ENCODE measurements at places on chromosomes 2 and 18.

- no peak for DNase-seq
Observed at GRCh38 chr2:240182001-240182400, 41.5 kb upstream of the OTOS start.

GRCh38 chr18:34077599-34077998 is 147.1 kb downstream of the NOL4 start:
- DNase-seq, result no peak

DNA sequence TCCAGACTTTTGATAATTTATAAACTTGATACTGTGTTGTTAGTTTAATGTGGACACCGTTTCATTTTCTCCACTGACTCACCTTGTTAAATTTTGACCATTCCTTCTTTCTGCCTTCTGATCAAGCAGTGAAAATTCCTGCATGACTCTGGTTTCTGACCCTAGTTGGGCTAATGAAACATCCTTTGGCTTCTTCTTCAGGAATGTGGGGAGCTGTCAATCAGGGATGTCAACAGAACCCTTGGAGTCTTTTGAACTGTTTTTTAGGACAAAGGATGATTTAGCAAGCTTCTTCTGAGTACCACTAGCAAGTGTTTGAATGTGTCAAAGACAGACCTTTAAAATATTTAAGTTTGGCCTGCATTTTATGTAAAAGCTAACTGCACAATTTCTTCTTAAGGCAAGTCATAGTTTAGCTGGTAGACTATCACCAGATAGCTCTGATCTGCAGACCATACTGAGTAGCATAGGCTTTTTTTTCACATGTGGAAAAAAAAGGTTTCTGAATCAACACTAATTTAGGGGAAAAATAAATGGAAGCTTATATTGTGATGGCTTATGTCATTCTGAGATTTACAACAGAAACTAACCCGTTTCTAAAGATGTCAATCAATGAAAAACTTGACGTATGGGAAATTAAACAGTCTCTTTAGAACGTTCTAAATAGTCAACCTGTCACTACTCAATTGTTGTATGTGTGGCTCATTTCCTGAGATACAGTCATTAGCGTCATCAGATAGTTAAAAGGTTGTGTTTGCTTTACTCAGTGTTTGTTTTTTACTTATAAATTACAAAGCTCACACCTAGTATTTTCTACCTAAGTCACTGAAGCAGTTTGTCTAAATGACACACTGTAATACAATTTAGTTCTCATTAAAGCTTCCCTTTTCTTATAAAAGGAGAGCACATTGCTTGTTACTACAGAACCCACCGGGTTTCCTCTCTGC is 311.4 kb downstream of the PTPRM start:
- no peak for DNase-seq

- DNase-seq, result no peak
Observed at GRCh38 chr2:73238976-73239375, 4.9 kb downstream of the CCT7 start.

GRCh38 chr2:608711-609110 is 68.5 kb downstream of the TMEM18 start:
- DNase-seq, result no peak

GRCh38 chr18:26803643-26804042 is 61.9 kb downstream of the AQP4 start:
- DNase-seq, result no peak

DNA sequence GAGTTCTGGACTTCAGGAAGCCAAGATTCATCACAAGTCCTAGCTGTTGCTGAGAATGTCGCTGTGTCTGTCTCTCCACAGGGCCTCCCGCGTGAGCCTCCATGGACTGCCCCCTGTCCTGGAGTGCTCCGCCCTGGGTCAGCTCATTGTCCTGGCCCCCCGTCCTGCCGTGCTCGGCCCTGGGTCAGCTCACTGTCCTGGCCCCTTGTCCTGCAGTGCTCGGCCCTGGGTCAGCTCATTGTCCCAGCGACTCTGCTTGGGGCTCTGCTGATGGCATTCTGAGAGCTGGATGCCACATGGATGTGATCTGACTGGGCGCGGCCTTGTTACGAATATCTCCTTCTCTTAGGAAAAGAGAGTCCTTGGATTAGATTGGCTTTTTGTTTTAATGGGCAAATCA is 78.5 kb downstream of the EIPR1 start:
- no peak for DNase-seq

DNA sequence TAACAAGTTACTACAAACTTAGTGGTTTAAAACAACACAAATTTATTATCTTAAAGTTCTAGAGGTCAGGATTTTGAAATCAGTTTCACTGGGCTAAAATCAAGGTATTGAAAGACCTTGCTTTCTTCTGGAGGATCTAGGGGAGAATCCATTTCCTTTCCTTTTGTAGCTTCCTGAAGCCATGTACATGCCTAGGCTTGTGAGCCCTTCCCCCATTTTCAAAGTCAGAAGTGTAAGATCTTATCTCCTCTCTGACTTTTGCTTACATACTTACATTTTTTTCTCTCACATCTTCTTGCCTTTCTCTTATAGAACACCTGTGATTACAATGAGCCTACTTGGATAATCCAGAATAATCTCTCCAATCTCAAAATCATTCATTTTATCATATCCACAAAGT is 78.7 kb upstream of the MBOAT2 start:
- DNase-seq, result no peak

- no peak for DNase-seq
Observed at GRCh38 chr18:35732636-35733035, 151.1 kb downstream of the GALNT1 start.

- DNase-seq, result no peak
Observed at GRCh38 chr2:10400568-10400977, 47.6 kb downstream of the ODC1 start.

DNA sequence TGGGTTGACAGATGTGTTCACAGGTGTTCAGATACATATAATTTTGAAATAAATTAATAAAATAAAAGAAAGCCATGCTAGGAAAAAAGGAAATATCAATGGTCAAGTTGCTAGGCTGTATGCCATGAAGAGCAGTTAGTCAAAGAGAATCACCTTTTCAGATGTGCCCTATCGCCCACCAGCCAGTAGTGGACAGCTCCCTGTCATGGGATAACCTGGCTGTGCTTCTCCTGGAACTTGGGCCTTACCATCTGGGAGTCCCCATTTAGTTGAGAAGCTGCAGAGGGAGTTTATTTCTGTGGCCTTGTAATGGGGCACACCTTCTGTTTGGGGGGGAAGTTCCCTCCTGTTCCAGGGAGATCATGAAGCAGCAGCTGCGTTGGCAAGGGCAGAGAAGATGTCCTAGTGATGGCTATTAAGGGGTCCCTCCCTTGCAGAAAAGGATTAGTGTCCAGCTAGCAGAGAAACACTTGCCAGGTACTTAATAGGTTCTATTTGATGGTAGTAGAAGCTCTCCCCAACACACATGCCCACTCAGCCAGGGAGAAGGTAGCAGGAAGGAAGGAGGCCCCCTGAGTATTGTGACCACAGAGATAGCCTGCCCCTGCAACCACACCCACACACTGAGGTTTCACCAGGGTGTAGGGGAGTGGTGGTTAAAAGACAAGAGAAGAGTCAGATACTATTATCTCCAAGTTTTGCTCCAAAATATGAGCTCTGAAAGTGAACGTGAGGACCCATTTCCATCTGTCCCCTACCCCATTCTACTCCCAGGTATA is 117.7 kb downstream of the B3GNT2 start:
- DNase-seq, result no peak

DNA sequence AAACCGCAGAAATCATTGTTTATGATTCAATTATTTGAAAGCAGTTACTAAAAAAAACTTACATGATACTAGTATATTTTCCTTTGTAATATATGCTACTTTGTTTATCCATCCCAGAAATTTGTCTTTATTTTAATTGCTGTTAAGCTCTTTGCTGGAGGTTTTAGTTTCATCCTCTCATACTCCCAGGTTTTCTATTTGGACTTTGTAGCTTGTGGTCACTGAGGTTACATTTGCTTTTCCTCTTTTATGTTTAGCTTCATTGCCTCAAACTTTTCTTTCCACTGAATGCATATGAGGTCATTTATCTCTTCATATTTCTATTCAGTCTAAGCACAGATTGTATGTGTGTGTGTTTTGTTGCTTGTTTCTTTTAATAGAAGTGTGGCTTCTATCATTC is 89.9 kb downstream of the ERBB4 start:
- DNase-seq, result no peak

GRCh38 chr2:71785516-71785981 is 332.2 kb downstream of the DYSF start:
- DNase-seq, result no peak

GRCh38 chr2:42828487-42829425 is 36.4 kb upstream of the HAAO start:
- DNase-seq, result peak; percentile 14

- no peak for DNase-seq
Observed at GRCh38 chr2:216463148-216463547, 35.5 kb upstream of the RPL37A start.

DNA sequence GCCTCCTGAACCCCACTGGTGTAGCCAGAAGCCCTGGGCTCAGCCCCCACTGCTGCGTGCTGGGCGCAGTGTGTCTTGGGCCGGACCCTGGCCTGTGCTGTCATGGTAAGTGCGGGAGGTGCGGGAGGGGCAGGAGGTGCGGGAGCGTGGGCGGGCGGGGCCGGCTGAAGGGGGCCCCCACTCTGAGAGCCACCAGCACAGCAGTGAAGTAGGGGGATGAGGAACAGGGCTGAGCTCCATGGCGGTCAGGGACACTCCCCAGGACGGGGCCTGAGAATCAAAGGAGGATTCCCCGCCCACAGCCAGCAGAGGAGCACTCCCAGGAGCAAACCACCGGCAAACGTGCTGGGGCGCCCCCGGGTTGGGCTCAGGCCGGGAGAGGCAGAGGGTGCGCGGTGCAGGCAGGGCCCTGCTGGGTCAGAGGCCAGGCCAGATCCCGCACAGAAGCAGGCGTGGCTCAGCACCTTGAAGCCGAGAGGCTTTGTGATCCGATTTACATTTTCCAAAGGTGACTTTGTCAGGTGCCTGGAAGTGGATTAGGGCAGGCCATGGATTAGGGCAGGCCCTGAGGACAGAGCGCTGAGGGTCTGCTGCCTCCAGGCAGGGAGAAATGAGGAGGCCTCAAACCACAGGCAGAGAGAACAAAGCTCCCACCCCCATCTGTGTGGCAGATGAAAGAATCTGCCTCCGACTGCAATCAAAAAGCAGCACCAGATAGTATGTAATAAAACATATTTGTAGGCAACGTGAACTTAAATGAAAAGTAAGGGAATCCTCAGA is 152.0 kb upstream of the RAB6C start:
- DNase-seq, result no peak

DNA sequence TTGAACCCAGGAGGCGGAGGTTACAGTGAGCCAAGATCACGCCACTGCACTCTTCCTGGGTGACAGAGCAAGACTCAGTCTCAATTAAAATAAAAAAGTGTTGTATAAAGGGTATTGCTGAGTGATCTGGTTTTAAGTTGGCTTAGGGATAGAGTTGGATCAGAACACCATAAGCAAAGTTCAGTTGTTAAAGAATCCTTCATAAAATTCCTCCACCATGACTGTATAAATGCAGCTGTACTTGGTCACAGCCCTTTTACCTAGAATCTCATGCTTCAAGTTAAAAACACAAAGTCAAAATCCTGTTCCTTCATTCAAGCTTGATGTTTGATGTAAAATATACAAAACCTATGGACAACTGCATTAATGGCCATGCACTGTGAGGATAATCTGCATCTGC is 33.4 kb upstream of the PNO1 start:
- DNase-seq, result no peak

DNA sequence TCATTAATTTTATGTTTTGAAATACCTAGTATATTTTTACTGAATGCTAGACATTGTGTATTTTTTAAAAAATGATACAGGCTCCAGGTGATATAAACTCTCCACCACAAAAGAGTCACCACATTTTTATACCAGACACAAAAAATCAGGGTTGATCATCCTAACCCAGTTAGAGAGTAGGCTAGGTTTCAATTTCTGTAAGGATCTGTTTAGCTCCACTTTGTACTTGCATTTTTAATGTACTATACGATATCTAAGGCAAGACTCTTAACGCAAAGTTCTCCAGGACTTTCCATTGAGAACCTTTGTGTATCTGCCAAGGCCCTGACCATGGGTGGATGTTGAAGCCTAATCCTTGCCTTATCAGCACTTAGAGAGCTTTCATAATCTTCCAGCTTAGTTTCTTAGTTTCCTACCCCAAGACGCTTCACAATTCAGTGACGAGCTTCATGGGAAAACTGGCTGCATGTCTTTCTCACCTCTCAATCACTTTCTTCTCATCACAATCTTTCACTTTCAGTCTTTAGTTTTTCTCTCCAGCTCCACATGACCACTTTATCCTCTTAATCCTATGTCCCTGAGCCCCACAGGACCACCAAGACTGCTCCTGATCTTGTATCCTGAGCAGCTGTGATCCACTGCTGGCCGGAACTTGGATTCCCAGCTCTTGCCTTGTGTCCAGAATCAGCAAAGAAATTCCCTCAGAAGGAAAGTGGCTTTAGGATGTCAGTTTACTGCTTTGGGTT is 635.8 kb downstream of the RNF144A start:
- DNase-seq, result no peak

GRCh38 chr2:219308142-219309101 is 779 bp downstream of the PTPRN start:
- DNase-seq, result no peak

- DNase-seq, result no peak
Observed at GRCh38 chr2:70716131-70716743, 51.8 kb downstream of the ADD2 start.

DNA sequence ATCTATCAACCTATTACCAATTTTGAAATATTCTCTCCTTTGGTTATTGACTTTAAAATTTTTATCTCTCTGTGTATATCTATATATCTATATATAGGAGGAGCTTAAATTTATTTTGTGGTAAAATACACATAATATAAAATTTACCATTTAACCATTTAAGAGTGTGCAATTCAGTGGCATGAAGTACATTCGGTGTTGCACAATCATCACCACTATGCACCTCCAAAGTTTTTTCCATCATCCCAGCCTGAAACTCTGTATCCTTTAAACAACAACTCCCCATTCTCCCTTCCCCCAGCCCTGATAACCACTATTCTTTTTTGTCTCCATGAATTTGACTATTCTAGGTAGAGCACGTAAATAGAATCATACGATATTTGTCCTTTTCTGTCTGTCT is 49.1 kb downstream of the CDKL4 start:
- no peak for DNase-seq

GRCh38 chr2:218422403-218423086 is 3.6 kb downstream of the VIL1 start:
- DNase-seq, result no peak

DNA sequence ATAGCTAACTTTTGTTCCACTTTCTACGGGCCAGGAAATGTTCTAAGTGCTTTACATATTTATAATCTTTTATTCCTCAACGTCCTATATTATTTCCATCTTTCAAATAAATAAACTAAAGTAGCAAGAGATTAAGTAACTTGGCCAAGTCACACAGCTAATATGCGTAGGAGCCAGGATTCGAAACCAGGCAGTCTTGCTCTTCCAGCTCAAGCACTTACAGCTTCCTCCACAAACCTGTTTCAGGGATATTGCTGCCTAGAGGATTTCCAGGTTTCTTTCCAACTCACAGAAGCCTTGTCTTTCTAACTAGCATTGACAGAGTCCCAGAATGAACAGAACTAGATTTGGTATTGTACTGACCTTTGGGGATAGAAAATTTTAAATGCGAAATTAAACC is 102.5 kb downstream of the FIGN start:
- no peak for DNase-seq

Measured in DMS 273 treated with DMSO at 0.1 percent for 48 hours (cell line).